NCI-H82 (cell line): ENCODE measurements at places on chromosomes 1 and 21.

DNA sequence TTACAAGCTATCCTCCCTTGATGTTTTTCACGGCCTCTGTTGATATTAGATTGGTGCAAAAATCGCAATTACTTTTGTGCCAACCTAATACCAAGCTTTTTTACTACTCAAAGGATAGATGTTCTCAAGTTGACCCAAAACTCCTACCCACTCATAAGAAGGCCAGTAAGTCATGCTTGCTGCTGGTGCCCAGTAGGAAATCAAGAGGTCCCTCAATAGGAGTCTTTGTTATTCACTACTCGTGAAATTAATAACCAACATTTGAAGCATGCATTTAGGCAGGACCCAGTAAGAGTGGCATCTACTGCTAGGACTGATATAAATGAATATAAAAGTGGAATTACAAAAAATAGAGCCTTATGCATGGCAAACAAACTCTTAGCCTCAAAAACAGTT is 52.6 kb downstream of the APP start:
- no peak for DNase-seq

- DNase-seq = no peak
These were observed 339 bp downstream of the PTGS2 start for GRCh38 chr1:186679924-186680244.

DNA sequence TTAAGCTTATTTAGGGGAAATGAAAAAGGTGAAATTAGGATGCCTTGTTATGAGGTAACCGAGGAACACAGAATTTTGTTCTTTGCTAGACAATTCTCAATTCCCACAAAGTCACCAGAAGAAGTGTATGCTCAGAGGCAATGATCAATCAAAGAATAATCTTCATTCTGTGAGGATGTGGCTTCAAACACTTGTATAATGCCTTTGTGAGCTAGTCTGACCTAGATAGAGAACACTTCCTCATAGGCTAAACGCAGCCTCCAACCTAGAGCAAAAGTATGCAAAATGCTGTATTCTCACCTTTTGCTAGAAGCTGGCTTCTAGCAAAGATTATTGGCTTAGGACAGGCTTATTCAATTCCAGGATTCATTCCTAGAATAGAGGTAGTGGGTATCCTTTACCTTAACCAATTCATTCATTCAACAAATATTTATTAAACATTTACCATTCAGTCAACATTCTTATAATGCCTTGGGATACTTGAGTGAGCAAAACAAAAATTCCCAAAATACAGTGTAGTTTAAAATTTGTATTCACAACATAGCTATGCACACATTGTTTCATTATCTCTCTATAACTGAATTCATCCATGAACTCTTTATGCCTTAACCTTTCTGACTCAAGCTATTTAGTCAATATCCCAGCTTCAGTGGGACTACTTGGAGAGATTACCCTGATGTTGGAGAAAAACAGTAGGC is 530.2 kb downstream of the PTPRC start:
- DNase-seq = no peak

- no peak for DNase-seq
These were observed 86.1 kb downstream of the DSCAM start for GRCh38 chr21:40760821-40761220.

GRCh38 chr1:108049178-108049819 is 84.3 kb upstream of the VAV3 start:
- peak; percentile 42 for DNase-seq
